ENCODE measurements at places on chromosomes 12 and 14. TPM values are rescaled to one million over a fixed set of nuclear protein-coding genes. Genes with fewer than 3 reads are reported as not detected.
A peak's percentile ranks its signal among the peaks of the same experiment; 100 is the strongest.

- no peak for DNase-seq
These were observed 12.9 kb downstream of the MED13L start for GRCh38 chr12:116264525-116265070.

GRCh38 chr14:56585461-56586084 is 6.0 kb downstream of the TMEM260 start:
- peak; percentile 99 for DNase-seq

DNA sequence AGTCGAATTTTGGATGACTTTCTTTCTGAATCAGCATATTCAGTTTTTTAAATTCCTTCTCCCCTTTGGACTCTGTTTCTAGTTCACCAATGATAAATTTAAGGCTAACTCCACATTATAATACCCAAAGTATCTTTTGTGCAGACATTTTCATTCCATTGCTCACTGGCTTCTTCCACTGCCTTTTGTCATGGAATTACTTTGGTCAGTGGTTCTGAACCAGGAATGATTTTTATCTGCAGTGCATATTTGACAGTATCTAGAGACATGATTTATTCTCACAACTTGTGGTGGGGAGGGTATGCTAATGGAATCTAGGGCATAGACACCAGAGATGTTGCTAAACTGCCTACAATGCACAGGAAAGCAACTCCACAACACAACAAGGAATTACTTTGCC is 234.4 kb upstream of the PRKD1 start:
- DNase-seq: no peak

The GLT1D1 gene
- total RNA-seq: not detected

DNA sequence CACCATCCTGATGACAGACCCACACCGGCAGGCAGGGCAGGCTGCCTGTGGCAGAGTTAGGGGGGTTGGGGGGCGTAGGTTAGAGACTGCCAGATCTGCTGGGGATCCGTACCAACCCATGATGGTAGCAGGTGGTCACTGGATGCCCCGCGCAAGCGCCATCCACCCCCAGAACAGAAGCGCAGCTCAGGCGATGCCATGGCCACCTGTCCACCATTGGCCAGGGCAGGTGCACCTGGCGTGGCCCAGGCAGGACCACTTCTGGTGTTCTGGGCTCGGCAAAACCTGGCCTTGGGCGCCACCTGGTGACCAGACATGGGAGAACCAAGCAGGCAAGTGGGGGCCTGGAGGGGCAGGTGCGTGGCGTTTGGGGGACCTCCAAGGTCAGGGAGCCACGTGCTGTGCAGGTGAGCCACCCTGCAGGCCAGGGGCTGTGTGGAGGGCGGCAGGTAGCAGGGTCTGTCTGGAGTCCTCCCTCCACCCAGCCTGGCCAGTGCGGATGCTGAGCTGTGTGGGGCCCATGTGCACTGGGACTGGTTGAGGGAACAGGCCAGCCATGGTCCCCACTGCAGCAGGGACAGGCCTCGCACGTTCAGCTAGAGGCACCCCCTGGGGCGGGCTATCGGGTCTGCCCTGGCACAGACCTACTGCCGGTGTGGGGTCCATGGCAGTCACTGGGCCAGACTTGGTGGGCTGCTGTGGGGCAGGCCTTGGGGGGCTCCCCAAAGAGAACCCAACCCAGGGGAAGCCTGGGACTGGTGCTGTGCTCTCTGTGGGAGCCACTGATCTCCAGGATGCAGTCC is 15.6 kb downstream of the BAG5 start:
- DNase-seq: peak; percentile 76

DNA sequence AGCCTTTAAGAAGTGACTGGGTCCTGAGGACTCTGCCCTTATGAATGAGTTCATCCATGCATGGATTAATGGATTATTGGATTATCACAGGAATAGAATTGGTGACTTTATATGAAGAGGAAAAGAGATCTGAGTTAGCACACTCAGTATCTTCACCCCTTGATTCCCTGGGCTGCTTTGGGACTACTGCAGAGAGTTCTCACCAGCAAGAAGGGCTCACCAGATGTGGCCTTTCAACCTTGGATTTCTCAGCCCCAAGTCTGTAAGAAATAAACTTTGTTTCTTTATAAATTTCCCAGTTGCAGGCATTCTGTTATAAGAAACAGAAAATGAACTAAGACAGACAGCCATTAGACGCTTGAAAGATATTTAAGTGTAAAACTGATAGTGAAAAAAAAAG is 509.2 kb downstream of the FLRT2 start:
- DNase-seq: no peak

The SERPINA12 gene
- not detected for total RNA-seq

- DNase-seq: peak; percentile 14
These were observed 1.4 kb downstream of the HMGA2 start for GRCh38 chr12:65825507-65826352.

DNA sequence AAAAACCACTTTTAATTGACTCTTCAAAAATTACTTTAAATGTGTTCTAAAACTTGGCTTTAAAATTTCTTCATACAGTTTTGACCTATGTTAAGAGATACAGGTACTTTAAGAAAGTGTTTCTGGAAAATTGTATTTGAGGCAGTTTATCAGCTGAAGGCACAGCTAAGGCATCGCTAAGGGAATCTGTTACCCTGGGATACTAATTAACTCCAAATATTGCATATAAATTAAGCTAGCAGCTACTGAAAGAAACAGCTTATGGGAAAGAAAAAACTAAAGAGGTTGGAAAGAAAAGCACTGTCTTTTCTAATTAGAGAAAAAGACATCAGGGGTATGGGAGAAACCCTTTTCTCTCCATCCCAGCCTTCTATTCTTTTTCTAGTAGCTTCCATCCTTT is 134.1 kb upstream of the SLC35F4 start:
- no peak for DNase-seq

DNA sequence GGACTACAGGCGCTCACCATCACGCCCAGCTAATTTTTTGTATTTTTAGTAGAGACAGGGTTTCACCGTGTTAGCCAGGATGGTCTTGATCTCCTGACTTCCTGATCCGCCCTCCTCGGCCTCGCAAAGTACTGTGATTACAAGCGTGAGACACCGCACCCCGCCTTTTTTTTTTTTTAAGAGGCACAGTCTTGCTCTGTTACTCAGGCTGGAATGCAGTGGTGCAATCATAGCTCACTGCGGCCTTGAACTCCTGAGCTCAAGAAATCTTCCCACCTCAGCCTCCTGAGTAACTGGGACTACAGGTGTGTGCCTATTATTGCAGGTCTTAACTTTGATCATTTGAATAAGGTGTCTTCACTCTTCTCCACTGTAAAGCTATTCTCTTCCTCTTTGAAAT is 5.3 kb upstream of the GLTP start:
- peak; percentile 49 for DNase-seq

DNA sequence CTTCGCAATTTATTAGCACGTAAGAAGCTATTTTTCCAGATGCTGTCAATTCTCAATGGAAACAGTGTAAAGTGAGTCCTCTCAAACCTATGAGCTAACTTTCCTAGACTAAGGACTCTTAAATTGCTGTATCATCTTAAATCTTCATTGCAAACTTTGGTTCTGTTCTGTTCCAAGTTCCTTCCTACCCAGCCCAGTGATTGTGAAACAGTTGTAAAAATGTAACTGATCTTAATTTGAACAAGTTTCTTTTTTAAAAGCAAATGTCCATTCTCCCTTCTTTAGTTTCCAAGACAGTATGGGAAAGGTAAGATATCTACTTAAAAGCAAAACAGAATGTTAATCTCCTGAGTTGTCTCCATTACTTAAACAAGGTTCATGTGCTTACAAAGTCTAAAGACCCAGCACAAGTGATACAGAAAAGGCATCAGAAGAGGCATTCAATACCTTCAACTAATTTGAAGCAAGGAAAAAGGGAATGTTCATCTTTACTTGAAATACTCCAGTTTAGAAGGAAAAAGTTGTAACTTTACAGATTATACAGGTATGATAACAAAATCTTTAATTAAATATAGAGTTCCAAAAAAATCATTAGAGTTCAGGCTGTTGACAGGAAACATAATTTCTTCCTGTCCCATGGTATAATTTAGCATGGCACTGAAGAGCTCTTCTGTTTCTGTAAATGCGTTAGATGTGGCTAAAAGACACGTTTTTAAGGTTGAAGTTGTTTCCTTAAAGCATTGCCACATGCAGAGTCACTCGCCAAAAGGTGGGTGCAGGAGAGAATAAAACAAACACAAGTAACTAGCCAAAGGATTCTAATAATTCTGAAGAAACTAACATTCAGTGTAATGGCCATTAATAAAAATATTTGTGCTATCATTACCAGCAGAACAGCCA is 101.5 kb upstream of the USP15 start:
- DNase-seq: no peak

The KSR2 gene
- total RNA-seq: 2.8 TPM

DNA sequence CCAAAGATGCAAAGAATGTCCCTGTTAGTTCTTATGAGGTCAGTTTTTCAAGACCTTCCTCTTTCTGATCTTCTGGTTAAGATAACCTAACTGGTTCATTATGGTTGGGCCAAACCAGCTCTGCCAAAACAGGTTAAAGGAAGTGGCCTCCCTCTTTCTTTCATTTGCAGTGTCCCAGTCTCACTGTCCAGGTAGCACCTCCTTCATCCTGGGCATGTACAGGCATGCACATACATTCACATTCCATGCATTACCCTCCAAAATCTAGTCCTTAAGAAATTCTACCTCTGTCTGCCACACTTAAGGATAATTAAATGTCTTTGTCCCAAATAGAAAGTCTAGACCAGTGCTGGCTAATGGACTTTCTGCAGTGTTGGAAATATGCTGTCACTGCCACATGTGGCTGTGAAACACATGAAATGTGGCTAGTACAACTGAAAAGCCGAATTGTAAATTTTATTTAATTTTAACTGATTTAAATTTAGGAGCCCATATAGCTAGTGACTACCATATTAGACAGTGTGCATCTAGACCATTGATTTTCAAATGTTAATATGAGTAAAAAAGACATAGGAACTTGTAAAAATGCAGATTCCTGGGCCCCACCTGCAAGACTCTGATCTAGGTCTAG is 169.3 kb downstream of the PCNX1 start:
- DNase-seq: no peak

The CCDC38 gene
- not detected for total RNA-seq

GRCh38 chr12:46217541-46218321 is 51.1 kb downstream of the SLC38A1 start:
- DNase-seq: no peak

DNA sequence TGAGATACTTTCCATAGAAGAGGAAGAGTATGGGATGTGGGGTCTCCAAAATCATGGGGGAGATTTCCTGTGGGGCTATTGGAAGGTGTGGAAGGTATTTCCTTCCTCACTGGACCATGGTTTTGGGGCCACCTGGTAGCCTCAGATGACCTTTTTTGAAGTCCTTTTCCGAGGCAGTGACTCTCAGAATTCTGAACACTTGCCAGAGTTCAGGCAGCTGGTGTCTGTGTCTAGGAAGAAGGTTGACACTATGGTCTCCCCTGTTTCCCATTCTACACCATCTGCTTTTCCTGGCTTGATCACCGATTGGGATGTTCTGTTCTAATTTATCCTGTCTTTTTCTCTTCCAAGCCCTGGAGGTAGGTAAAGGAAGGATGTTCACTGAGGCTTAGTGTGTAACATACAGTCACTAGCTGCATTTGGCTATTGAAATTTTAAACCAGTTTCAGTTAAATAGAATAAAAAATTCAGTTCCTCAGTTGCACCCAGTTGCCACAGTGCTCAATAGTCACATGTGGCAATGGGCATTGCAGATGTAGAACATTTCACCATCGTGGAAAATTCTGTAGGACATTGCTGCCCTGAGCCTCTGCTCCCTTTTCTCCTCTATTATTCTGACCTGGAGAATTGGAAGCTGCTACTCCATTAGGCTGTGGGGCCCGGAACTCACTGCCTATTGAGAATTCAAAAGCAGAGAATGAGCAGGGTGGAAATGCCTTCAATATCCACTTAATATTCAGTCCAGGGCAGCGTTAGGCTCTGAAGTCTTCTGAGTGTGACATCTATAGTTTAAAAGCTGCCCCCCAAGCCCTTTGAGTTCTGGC is 11.0 kb upstream of the PLEKHG3 start:
- no peak for DNase-seq

DNA sequence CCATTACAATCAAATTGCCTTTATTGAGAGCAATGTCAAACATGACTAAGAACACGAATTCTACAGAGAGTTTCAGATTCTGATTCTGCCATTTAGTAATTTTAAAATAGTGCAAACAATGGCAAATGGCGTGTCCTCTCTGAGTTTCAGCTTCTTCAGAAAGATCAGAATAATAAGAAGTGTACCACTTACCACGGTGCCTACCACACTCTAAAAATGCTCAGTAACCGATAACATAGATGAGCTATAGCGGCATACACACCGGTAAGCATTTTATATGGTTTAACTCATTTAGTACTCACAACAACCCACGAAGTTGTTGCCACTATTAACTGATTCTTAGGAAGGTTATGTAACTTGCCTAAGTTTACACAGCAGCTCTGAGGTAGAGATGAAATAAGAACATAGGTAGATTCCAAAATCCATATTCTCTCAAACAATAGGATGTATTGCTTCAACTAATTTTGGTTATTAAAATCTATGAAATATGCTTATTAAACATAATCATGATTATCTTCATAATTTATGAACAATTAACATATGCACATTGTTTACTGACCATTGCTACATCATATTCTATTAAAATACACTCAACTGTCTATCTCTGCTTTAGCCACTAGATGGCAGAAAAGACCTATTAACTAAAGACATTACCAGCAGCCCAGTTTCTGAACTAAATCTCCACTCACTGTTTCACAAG is 38.3 kb downstream of the SLC6A15 start:
- DNase-seq: peak; percentile 81

The CEBPE gene
- not detected for total RNA-seq

- no peak for DNase-seq
These were observed 492.9 kb upstream of the NOVA1 start for GRCh38 chr14:27090716-27091115.

DNA sequence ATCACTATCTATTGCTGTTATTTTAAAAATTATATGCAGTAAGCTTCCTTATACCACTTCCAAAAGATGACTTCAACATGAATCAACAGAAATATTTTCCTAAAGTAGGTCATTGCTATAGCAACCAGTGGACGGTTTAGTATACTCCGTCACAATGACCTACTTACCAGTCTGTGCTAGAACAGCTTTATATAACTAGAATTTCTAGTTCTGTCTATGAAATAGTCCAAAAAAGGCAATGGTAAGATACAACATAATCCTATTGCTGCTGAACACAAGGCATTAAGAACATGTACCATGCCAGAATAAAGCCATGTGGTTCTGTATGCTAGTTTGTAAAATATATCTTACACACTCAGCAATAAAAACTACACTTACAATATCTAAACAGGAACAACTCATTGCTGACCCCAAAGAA is 40.7 kb upstream of the MTERF2 start:
- peak; percentile 98 for DNase-seq

The LAG3 gene
- 0.40 TPM for total RNA-seq

The PPP1R36 gene
- total RNA-seq: 0.26 TPM

The CACNA2D4 gene
- not detected for total RNA-seq
